ENCODE measurements at places on chromosomes 6 and 20. TPM values are rescaled to one million over a fixed set of nuclear protein-coding genes. Genes with fewer than 3 reads are reported as not detected.

Gene HLA-DOA
- total RNA-seq: not detected

Gene NFATC2
- total RNA-seq: 0.79 TPM

Gene SLC17A3
- not detected for total RNA-seq

GRCh38 chr20:50571466-50571865 is 61.3 kb downstream of the PTPN1 start:
- DNase-seq: no peak

- DNase-seq: no peak
These were observed 122.6 kb downstream of the EDN3 start for GRCh38 chr20:59422872-59423544.

GRCh38 chr6:152648105-152648504 is 10.9 kb upstream of the SYNE1 start:
- peak; percentile 26 for DNase-seq

DNA sequence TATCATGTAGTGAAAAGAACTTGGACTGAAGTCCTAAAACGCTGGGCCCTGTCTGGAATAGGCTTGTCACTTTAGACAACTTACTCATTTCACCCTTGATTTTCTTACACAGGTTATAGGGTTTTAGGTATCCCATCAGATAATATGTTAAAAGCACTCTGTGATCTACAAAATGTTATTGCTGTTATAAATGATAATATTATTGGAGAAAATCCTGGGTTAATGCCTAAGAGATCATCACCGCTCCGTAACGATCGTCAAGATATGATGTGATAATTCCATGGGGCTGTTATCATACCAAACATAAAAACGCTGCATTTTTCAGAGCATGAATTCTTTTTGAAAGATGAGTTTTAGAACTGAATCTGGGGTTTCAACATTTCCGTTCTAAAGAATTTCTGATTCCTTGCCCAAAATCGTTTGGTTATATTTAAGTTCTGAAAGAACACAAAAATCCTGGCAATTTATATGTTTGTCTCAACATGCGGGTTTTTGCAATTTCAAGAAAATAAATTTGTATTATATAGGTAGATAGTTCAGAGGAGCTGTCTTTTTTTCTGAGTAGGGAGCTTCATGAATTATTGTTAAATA is 154.8 kb downstream of the FOXC1 start:
- no peak for DNase-seq

DNA sequence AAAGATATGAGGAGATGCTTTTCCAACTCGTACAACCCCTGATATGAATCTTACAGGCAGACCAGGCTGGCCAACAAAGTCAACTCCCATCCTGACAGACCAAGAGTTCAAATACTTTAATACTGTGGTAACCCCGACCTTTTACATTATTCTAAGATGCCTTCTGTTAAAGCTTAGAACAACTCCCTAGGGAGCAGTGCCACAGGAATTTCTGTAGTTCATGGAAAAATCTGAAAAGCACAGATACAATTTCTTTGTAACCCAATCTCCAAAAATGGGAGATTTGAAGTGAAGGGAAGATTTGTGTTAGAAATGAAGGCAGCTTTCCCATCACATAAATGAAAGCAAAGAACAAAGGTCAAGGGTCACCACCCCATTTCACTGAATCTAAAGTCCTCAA is 151.3 kb upstream of the BEND6 start:
- DNase-seq: peak; percentile 35

GRCh38 chr20:41861772-41862422 is 243.7 kb upstream of the CHD6 start:
- DNase-seq: no peak

DNA sequence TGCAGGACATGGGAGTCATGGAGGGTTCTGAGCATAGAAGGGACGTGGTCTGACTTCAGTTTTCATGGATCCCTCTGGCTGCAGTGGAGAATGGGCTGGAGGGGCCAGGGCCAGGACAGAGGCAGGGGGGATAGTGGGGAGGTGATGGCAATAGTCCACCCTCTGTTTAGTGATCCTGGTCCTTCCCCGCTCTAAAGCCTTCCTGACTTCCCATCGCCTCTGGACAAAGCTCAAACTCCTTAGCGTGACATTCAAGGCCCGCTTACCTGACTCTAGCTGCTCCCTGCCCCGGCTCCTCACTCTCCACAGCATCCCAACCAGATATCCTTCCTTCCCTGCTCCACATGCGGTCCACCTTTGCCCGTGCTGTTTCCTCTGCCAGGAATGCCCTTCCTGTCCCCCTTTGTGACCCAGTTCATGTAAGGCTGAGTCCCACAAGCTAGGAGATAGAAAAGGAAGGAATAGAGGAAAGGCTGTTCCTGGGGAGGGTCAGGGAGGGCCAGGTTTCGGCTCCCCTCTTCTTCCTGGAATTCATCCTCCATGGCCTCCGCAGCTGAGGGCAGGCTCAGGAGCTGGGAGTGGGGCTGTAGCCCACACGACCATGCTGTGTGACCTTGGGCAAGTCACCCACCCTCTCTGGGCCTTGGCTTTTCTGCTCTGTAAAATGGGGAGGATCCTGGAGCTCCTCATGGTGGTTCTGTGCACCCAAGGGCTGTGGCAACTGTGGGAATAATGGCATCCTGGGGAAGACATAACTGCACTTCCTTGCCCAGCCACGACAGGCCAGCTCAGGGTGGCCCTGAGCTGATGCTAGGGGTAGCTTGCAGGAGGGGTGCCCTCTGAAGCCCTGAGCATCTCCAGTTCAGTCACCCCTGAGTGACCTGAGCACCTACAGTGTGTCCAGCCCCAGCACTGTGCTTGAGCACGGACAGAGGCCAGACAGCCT is 116.1 kb downstream of the CEBPB start:
- DNase-seq: no peak

GRCh38 chr6:31660381-31661261 is at the start of gene C6orf47:
C6orf47 (minus strand) TSS chr6:31660778; CDS start chr6:31659947, 831 bp downstream.
- DNase-seq: peak; percentile 52

DNA sequence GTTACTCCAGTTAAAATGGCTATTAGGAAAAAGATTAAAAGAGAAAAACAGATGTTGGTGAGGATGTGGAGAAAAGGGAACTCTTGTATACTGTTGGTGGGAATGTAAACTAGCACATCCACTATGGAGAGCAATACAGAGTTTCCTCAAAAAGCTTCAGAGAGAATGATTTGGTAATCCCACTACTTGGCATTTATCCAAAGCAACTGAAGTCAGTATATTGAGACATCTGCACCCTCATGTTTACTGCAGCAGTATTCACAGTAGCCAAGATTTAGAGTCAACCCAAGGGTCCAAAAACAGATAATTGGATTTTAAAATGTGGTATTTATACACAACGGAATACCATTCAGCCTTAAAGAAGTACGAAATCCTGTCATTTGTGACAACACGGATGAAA is 469.5 kb downstream of the QKI start:
- no peak for DNase-seq

- DNase-seq: no peak
These were observed 47.8 kb downstream of the NRN1 start for GRCh38 chr6:5958921-5959320.
